Motor neuron (in vitro differentiated cells): ENCODE measurements at places on chromosomes 7 and 10.

DNA sequence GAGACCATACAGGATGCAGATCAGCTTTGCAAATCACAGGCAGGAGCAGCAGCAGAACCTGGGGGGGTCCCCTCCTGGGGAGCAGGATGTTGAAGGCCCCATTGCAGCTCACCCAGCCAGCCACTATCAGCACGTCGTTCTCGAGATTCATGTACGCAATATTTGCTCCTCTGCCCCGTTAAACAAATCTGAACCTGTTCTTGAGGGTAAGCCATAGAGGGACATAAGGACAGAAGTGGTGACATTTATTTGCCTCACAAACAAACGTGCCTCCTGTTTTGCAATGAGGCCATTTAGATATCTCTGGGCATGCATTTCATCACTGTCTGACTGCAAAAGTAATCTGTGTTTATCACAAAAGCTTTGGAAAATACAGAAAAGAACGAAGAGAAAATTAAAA lies 87.3 kb upstream of the BAIAP2L1 start:
- ATAC-seq: no peak

GRCh38 chr7:133763076-133763640 lies 364.0 kb upstream of the LRGUK start:
- no peak for ATAC-seq

DNA sequence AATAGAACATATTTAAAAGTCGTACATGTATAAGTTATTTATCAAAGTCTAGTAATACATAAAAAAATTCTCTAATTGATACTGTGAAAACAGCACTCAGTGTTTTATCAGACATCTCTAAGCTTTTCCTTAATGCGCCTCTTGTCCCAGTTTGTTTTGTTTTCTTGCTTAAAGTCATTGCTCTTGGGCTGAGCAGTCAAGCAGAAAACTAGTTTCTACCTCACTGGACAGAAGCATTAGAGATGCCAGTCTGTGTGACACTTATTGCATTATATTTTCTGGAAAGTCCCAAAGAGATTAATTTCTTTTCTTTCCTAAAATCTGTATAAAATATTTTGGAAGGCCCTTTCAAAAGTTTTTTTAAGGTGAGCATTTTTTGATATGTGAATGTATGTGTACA lies 236.2 kb downstream of the PCLO start:
- ATAC-seq: no peak

DNA sequence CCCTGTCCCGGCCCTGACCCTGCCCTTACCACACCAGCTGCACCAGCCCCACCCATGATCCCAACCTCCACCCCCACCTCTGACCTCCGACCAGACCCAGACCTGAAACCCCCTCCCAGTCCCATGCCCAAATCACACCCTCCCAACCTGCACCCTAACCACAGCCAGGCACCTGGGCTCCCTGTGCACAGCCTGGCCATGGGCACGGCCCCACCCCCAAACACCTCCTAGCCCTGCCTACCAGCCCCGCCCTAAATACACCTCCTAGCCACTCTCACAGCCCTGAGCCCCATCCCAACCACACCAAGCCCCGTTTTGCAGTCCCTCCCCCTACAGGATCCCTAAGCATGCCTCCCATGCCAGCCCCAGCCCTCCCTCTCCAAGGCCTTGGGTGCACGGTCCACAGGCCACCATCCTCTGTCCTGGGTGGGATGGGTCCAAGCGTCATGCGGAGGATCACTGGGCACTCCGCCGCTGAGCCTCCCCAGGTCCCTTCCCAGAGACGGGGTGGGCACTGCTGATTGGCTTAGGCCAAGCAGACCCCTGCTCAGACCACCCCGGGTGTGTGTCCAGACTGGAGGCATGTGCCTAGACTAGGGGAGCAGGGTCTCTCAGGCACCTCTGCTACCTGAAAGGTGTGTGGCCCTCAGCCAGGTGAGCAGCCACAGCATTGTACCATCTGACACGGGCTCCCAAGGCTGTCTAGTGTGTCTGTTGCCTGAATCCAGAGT lies 30.1 kb downstream of the INSIG1 start:
- no peak for ATAC-seq

DNA sequence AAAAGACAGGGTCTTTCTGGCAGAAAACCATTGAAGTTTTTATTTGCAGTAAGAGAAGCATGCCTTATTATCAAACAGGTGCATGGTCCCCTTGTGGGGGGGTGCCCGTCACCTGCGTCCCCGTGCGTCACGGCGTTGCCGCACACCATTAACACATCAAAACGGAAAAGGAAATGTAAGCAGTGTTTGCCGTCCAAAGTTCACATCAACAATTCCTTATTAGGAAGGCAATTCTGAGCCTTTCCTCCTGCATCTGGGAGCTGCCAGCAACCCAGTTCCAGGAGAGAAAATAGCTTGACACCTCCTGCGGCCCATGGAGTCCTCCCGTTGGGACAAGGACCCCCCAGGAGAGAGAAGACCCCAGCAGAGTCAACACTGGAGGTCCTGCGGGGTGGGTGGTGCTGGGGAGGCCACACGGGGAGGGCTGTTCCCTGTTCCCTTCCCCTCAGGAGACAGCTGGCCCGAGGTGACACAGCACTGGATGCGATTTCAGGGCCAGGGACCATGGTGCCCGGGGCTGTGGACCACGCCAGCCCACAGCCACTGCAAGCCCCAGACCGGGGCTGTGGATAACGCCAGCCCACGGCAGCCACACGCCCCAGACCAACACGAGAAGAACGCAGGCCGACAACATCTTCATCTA lies 39.5 kb downstream of the DIP2C start:
- ATAC-seq: peak; percentile 45

- ATAC-seq: peak; percentile 56
Observed at GRCh38 chr10:3635211-3635671, 149.8 kb downstream of the KLF6 start.

GRCh38 chr7:81366546-81366945 lies 403.3 kb downstream of the HGF start:
- ATAC-seq: no peak

DNA sequence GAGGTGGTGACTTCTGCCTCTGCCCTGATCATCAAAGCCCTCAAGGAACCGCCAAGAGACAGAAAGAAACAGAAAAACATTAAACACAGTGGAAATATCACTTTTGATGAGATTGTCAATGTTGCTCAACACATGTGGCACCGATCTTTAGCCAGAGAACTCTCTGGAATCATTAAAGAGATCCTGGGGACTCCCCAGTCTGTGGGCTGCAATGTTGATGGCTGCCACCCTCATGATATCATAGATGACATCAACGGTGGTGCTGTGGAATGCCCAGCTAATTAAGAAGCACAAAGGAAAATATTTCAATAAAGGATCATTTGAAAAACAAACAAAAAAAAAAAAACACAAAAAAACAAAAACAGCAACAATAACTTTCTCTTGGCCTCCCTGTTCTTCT lies 59.5 kb upstream of the TOMM7 start:
- ATAC-seq: no peak

DNA sequence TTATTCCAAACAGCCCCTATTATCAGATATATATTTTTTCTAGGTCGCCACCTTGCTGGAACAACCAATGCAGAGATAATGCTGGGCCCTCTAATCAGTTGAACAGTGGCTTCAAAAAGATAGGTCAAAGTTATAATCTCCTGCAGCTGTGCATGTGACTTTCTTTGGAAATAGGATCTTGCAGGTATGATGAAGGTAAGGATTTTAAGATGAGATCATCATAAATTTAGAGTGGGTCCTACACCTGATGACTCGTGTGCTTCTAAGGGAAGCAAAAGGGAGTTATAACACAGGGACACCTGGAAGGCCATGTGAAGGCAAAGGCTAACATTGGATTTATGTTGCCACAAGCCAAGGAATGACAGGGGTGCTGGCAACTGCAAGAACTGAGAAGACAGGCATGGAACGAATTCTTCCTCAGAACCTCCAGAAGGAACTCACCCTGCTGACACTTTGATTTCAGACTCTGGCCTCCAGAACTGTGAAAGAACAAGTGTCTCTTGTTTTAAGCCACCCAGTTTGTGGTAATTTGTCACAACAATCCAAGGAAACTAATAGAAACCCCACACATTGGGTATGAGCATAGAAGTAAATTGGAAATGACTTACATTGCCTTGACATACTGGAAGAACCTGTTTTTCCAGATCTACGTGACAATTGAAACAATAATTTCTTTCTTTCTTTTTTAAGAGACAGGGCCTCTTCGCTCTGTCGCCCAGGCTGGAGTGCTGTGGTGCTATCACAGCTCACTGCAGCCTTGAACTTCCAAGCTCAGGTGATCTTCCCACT lies 34.4 kb downstream of the CCDC71L start:
- no peak for ATAC-seq

DNA sequence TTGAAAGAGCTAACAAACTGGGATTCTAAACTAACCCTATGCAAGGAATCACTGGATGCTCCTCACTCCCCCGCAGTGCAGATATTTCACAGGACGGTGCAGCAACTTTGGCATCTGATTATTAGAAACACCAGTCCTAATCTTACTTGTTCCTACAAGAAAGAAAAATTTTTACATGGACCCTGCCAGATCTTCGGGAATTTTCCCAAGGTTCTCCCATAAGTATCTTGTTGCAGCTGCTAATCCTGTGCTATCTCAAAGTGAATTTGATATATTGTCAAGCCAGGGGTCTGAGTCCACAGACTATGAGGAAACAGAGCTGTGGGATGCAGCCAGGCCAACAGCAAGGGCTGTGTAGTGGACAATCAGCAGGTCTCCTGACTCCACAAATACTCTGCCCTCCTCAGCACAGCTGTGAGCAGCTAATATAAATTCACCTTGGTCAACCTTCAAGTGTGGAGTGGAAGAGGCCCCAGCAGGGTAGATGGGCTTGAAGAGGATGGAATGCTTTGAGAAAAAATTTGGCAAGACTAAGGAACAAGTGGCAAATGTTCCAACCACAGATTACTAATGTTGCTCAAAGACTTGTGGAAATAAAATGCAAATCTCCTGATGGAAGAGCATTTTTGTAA lies 25.6 kb downstream of the VSTM4 start:
- ATAC-seq: no peak

DNA sequence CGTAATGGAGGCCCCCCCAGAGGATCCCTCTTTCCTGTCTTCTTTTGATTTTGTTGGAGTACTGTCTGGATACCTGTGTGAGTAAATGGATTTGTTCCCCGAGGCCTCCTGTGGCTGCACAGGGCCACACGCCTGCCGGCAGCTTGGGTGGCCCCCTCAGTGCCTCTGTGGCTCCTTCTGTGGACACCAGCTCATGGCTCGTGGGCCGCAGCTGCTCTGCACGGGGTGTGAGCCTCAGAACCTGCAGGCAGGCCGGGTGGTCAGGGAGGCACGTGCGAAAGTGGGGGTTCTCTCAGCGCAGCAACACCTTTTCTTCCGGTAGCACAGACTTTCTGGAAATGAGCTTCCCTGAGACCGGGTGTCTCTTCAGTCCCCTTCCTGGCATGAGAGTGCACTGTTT lies 70.3 kb downstream of the WDR37 start:
- ATAC-seq: no peak

DNA sequence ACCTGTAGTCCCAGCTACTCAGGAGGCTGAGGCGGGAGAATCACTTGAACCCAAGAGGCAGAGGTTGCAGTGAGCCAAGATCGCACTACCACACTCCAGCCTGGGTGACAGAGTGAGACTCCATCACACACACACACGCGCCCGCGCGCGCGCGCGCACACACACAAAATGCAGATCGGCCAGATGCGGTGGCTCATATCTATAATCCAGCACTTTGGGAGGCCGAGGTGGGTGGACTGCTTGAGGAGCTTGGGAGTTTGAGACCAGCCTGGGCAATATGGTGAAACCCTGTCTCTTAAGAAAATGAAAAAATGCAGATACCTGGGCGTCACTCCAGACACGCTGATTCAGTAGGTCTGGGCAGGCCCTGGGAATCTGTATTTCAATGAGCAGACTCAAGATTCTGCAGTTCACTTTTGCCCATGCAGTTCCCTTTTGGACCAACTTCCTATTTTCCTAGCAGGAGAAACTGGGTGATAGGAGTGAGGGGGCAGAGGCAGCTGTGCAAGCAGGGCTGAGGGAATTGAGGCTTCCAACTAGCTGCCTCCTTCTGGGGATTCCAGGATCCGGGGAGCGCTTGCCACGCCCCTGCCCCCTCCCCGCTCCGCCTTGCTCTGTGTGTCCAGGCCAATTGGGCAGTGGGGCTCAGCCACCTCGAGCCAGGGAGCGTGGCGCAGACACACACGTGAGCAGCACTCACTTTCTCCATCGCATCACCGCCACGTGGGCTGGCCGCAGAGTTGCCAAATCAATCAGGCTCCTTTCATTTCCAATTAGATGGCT lies 173.6 kb downstream of the SH3PXD2A start:
- no peak for ATAC-seq

DNA sequence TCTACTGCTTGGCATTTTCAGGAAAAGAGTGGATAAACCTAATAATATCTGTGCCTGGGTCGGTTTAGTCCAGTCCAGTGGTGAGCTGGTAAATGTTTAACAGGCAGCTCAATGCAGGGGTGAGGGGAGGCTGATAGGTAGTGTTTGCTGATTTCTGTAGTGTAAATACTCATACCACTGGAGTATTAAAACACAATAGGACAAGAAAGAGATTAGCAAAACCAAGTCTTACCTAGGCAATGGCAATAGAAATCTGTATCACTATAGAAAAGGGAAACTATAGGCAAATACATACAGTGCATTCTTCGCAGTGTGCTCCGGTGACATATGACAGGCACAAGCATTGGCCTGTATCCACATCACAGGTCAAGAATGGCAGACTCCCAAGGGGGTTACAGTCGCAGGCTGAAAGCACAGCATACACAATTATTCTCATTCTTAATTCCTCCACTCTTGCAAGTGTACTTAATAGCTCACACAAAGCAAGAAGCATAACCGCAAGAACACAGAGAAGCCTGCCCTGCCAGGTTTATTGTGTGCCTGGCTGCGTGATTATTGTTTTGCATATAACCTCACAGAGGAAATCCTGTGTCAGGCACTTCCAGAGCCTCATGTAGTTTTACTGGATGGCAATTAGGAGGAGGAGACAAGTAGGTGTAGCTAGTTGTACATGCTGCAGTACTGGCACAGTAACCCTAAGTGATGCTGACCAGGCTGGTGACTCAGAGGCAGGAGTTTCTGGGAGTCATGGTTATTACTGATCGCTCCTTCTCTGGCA lies 35.0 kb downstream of the LAMB4 start:
- ATAC-seq: peak; percentile 94

DNA sequence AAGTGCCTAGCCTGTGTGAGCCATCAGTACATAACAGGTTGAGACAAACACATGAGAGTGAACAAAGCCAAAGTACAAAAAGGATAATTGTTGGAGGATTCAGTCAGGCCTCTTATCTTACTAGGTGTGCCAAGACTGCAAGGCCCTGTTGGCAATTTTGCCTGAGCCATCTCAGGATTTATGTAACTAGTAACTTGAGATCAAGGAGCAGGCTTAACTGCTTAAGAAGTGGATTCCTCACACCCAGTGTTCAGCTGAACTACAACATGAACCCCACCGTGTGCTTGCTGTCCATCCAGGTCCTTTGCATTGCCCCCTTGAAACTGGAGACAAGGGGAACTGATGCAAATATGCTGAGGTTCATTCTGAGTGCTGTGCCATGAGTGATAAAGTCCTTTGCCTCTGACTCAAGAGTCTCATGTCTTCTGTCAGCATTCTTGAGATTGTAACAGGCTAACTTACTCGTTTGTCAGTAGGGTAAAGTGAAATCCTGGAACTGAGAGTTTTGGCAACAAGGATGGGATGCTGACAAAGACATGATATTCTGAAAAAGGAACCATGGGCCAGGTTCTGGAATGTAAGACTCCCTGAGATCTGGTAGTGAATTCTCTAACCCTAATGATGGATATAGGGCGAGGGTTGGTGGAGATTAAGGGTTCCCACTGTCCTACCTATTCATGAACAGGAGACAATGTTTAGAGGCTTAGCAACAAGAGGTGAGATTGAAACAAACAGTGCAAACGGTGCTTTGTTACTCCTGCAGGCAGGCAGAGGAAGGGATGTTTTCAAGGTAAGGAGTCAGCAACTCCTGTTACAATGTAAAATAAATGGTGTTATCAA lies 44.1 kb upstream of the GATAD1 start:
- no peak for ATAC-seq

- no peak for ATAC-seq
Observed at GRCh38 chr10:122639801-122640200, 59.8 kb downstream of the C10orf120 start.
